ENCODE measurements at places on chromosomes 5 and 9.

- DNase-seq: no peak
Measured at GRCh38 chr5:143052967-143053682, 282.9 kb downstream of the ARHGAP26 start.

GRCh38 chr9:137138722-137139467 is at the start of gene GRIN1:
GRIN1 (plus strand) TSS chr9:137139154; CDS start chr9:137139487, 333 bp downstream.
- DNase-seq: no peak

GRCh38 chr5:151912360-151912759 is 12.3 kb downstream of the GLRA1 start:
- no peak for DNase-seq

DNA sequence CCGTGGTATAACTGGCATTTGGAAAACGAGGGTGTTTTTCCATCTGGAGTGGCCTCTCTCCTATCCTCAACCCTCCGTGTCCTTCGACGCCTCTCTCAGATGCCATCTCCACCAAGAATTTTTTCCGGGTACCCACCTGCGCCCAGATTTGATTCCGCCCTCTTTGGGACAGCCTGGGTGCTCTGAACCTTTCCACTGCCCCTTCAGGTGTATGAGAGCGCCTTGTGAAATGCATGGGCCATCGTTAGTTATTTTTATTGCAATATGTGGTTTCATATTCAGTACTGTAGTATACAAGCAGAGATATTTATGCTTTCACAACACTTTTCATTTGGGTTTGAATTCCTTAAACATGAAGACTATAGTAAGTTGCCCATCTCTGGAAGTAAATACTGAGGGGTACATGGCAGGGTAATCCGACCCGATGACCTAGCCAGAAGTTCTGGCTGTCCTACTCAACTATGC is 78.2 kb upstream of the IFNE start:
- no peak for DNase-seq

GRCh38 chr5:173196133-173196952 is 38.7 kb downstream of the NKX2-5 start:
- DNase-seq: no peak

GRCh38 chr9:74663439-74663838 is 166.3 kb downstream of the RORB start:
- DNase-seq: no peak

GRCh38 chr5:53166183-53166495 is 56.6 kb upstream of the MOCS2 start:
- DNase-seq: no peak

DNA sequence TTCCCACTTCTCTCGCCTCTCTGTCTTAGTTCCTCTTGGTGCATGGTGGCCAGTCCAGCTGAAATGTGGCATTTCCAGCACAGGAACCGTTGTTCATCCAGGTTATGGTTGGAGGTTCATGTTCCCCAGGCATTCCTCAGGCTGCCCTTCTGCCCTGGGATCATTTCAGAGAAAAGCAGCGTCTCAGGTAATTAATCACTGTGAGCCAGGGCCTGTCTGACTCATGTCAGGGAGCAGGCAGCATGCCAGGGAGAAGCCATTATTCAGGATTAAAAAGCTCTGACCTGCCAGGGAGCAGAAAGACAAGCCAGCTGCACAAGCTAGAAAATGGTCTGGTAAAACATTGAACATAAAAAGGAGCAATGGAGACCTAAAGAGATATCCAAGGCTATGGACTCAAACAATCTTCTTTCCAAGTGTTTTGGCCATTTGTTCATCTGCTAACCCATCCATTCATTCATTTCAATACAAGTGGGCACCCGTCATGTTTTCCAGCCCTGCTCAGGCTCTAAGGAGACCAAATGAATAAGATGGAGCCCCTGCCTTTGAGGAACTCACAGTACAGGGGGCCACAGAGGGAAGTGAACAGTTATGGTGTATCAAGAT is 241.4 kb downstream of the DRD1 start:
- no peak for DNase-seq

DNA sequence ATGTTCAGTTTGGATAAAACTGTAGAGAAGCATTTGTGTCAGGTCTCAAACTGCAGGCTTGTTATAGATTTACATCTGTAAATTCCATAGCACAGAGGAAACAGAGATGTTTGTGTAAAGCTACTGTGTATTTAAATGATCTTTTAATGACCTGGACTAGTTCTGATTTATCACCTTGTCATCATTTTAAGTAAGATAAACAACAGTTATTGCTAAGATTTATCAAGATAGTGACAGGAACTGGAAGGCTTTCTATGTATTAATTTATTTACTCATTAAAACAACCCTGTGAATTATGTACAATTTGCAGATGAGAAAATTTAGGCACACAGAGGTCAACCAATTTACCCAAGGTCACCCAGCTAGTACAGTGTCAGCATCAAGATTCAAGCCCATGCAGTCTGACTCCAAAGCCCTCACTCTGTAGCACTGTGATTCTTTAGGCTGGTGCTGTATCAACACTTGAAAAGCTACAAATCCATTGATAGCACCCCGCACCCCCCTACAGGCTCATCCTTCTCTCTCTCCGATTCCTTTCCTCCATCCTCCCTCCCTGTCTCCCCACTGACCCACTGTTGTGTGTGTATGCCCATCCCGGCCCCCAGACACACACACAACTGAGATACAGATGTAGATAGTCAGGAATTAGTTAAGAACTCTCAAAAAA is 184.5 kb downstream of the FBN2 start:
- no peak for DNase-seq

GRCh38 chr9:76191493-76191892 is 202.7 kb downstream of the RFK start:
- DNase-seq: no peak

DNA sequence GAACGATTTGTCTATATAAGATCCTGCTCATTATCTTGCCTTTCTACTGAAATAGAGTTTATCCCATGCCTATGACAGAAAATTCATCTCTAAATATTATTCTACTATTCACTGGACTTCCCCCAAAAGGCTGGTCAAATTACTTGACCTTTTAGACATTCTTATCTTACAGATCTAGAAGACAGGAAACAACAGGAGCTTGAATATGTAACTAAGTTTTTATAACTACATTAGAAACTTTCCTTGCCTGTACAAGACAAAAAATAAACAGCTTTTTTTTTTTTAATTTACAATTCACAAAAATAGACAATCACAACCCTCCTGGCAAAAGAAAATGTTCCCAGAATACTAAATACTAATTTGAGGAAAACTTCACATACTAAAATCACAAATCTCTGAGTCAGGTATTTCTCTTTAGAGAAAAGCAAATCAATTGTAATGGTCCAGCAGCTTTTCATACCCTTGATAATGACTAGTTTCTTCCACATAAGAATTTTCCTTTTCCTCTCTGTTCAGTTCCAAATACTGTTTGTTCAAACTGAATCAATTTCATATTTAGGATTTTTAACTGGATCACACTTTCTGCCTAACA is 68.6 kb downstream of the MLLT3 start:
- no peak for DNase-seq

- no peak for DNase-seq
Measured at GRCh38 chr5:82348784-82349425, 70.8 kb upstream of the RPS23 start.

GRCh38 chr5:110354915-110355644 is 371.4 kb downstream of the TMEM232 start:
- DNase-seq: no peak

- DNase-seq: no peak
Measured at GRCh38 chr5:105782501-105782900, 1888.2 kb downstream of the EFNA5 start.

- DNase-seq: no peak
Measured at GRCh38 chr5:133746834-133747233, 134.5 kb upstream of the FSTL4 start.

GRCh38 chr5:142601432-142601831 is 84.5 kb downstream of the FGF1 start:
- DNase-seq: no peak

GRCh38 chr5:60519372-60519771 is 180.6 kb downstream of the DEPDC1B start:
- no peak for DNase-seq

DNA sequence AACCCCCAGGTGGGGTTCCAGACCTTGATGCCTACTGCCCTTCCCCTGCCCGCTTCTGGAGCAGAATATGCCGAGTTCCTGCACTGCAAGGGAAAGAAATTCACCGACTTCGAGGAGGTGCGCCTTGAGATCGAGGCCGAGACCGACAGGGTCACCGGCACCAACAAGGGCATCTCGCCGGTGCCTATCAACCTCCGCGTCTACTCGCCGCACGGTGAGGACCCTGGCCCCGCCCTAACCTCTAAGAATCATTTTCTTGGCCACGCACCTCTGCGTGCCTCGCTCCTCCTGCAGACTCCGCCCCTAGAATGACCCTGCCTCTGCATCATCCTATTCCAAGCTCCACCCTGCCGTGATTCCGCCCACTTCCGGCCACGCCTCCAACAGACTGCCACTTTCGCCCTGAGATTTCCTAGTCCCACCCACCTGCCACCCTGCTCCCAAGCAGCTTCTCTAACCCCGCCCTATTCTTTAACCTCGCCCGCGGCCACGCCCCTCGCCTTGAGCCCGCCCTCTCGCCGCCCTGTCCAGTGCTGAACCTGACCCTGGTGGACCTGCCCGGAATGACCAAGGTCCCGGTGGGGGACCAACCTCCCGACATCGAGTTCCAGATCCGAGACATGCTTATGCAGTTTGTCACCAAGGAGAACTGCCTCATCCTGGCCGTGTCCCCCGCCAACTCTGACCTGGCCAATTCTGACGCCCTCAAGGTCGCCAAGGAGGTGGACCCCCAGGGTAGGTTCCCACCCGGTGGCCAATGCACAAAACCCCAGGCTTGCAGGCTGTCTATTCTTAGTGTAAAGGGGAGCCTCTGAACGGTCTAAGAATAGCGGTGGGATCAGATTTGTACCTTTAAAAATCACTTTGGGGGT is 15.6 kb downstream of the DNM1 start:
- no peak for DNase-seq

DNA sequence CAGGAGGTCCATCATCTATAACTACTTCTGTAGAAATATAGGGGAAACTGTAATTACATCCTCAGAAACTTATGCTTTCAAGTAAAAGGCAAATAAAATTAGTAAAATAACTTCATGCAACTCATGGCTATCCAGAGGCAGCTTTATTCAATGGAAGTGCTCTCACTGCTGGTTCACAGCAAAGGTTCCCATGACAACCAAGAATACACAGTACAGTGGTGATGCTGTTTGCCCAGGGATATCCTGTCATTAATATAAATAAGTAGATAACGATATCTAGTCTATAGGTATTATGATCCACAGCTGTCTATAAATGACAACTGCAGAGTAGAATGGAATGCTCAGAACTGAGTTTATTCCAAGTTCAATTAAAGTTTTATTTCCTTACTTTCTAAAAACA is 390.3 kb downstream of the PDE4D start:
- no peak for DNase-seq

GRCh38 chr9:98839724-98840123 is 32.3 kb downstream of the GALNT12 start:
- DNase-seq: no peak

DNA sequence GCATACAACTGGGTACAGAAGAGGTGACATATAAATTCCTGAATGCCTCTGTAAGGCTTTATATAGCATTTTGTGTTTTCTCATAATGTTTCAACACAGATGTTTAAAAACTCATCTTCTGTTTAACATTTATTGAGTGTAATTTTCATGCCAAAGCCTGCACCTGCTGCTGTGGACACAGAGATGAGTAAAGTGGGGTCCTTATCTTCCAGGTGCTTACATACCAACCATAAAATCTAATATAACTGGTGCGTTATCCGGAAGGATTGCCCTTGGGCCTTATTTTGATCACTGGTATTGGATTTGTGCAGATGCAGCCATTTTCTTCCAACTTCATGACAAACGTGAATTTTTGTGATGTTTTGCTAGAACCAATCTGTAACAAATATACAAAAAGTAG is 222.3 kb downstream of the DMRT2 start:
- no peak for DNase-seq
